ENCODE measurements at places on chromosomes 3 and 15.

- peak; percentile 46 for DNase-seq
These were observed 1.8 kb downstream of the BCL6 start for GRCh38 chr3:187743195-187744141.

GRCh38 chr15:90401495-90401894 lies 13.5 kb downstream of the IQGAP1 start:
- DNase-seq = no peak

- no peak for DNase-seq
These were observed 143.5 kb upstream of the TGFBR2 start for GRCh38 chr3:30462721-30463470.

DNA sequence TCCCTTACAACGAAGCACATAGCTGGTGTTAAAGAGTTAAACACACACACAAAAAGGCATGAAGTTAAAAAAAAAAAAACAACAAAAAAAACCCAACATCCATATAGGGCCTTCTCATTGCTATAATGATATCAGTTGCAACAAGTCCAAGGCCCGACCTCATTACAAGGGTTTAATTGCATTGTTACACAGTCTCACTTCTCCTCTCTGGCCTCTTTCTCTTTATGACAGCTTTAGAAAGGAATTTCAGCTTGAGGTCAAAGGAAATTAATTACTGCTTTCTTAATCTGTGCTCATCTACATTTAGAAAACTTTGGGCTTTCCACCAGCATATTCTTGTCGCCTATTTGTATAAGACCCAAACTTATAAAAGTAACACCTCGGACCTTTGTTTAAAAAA lies 342.1 kb downstream of the NR2F2 start:
- no peak for DNase-seq

DNA sequence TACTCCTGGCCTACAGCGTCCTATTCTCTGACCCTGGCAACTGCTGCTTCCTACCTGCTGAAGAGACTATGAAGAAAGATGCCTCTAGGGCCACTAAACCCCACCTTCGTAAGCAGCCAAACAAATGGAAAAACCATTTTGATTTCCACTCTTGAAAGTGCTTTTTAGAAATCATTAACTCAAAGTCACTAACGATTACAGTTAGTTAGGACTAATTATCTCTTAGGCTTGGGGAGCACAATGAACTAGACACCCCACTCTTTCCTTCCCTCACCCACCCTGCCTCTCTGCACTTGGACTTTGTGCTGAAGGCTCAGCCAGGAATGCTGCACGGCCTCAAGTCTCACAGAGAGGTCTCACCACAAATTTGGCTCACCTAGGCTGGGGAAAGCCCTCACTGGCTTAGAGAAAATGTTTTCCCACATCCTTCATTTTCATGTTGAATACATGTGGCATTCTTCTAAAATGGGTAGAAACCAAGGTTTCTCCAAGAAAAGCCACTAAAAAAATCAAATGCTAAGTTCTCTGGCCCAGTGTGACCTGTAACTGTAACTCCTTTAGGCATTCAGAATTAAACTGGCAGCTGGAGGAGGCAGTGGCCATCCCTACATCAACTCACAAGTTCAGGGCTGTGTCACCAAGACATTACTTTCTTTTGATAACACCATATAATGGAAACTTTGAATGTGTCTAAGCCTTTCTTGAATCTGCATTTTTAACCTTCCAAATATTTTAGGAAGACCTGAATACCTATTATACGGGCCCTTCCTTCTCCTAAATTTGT lies 47.1 kb downstream of the NPTN start:
- no peak for DNase-seq

DNA sequence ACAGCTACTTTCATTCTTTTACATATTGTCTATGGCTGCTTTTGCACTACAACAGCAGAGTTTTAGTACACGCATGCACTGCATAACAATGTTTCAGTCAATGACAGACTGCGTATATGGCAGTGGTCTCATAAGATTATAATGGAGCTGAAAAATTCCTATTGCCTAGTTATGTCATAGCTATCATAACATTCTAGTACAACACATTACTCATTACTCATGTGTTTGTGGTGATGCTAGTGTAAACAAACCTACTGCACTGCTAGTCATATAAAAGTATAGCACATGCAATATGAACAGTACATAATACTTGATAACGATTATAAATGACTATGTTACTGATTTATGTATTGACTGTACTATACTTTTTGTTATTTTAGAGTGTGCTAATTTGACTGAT lies 47.9 kb downstream of the QTRT2 start:
- no peak for DNase-seq

GRCh38 chr3:189748046-189748445 lies 116.9 kb downstream of the TP63 start:
- no peak for DNase-seq

DNA sequence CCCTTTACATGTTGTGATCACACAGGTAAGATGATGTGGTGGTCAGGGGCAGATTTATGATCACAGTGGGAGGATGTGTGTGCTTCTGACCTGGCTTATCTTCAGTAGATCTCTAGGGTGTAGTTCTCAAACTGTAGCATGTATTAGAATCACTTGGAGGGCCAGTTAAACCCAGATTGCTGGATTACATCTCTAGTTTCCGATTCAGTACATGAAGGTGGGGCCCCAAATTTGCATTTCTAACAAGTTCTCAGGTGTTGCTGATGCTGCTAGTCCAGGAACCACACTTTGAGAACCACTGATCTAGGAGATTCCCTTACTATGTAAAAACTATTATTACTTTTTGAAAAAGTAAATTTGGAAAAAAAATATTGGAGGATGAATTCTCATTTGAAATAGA lies 199.3 kb upstream of the GOLIM4 start:
- no peak for DNase-seq

DNA sequence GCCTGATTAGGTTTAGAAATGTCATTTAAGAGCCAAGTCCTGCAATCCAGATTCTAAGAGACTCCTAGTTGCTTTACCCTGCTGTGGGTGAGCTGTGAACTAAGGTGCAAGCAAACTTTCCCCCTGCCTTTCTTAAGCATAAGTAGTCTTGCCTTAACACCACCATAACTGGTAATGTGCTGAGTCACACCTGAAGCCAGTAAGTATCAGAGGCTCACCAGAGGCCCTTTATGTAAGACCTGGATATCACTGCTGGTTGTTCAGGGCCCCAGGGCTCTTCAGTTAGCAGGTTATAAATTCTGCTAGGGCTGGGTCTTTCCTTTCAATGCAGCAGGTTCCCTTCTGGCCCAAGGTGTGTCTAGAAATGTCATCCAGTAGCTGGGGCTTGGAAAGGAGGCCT lies 509.9 kb downstream of the VGLL3 start:
- peak; percentile 57 for DNase-seq

DNA sequence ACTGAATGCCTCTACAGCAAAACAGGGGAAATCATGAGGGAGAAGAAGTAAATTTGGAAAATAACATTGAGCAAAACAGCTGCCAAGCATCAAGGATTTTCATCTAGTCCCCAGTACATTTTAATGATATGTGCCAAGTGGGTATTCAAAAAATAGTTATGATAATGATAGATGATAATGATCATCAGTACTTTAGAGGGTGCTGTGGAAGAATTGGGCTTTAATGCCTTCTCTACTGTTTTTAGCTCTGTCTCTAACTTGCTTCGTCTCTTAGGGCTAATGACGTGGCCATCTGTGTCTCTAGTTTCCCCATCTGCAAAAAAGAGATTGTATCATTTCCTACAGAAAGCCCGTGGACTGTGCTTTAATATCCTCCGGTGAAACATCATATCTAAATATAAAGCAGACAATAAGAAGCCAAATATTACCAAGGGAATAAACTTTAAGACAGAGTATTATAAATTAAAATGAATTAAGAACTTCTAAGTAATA lies 10.2 kb upstream of the FSIP1 start:
- DNase-seq = no peak

DNA sequence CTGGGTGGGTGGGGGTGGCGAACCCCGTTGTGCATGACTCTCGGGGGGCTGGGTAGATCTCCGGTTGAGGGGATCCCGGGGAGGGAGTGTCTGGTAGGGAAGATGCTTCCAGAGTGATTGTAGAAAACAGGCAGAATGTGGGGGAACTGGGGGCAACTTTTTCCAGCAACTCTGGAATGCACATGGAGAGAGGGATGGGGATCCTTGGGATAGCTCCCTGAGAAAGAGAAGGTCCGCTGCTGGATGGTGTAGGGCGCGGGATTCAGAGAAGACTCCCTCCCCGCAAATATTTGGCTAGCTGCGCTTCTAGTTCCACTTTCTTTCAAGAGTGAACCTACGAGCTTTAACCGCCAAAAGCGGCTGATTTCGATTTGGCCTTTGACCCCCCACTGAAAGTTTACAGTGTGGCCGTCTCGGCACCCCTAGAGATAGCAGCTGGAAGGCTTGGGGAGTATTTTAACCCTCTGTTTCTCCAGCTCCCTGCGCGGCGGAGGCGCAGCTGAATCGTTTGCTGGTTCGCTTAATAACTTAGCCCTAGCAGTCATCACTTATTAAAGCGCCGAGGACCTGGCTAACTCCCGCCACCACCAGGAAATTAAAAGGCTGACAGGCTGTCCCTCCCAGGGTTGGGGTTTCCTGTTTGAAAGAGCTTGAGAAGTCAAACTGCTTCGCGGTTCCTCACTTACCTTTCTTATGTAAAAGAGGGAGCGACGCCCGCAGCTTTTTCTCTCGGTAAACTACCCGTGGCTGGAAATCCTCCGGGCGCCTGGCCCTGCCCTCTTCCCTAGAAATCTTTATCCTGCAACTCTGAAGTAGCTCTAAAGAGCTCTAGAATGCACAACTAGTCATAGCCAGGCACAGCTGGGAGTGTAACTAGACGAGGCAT lies 1.2 kb downstream of the PHLDB2 start:
- peak; percentile 97 for DNase-seq

DNA sequence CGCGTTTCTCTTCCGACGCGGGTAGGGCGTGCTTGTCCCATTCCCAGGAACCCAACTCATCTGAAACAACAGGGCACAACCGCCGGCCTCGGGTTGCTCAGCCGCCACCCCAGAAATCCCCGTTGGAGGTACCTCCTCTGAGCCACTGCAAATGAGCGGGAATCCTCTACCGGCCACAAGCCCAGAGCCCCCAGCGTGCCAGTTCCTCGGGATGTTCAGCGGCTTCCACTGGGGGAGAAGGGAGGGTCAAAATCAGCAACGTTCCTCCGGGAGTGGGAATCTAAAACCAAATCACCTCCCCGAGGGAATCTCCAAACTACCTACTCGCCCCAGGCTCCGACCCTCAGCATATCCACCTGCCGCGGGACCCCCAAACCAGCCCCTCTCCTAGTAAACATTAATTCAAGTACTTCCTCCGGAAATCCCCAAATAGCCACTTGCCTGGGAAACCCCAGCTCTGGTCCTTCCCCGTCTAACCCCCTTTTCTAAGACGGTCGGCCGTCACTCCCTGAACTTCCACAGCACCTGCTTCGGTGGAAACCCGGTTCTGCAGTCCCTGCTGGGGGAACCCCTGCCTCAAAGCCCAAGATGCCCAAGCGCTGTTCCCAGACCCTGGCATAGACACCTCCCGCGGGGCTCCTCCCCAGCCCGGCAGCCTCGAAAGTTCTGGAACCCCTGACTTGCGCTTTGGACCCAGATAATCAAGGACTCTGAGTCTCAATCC lies 887 bp downstream of the OXTR start:
- DNase-seq = no peak

GRCh38 chr3:153596401-153596800 lies 434.4 kb downstream of the RAP2B start:
- DNase-seq = no peak

DNA sequence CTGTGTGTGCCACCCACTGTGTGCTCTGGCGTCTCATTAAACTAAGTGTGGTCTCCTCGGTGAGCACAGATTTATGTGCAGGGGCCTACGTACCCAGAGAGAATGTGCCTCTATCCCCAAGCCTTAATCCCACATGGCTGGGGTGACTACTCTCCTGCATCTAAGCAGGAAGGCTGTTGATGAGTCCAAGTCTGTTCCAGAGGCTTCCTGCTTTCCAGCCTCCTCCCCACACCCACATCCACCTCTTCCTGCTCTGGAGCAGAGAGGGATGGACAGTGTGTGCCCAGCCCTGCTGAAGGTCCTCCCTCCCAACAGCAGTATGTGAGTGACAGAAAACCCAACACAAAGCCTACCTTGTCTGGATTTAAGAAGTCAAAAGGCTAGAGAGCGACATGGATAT lies 38.8 kb upstream of the BCL2L10 start:
- DNase-seq = no peak

DNA sequence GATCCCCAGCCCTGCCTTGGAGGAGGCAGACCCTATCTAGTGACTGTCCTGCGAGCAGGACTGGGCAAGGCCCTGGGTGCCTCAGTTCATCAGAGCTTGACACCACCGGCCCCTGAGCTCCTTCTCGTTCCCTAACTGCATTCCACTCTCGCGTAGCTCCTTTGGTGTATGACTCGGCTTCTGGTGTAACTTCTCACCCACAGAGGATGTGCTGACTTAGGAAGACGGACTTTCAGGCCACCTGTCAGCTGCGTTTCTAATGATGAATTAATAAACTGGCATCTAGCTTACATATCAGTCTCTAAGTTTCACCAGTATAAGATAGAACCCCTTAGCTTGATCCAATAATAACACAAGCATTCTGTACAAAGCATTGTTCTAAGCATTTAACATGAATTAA lies 17.5 kb downstream of the ABCF3 start:
- no peak for DNase-seq

- DNase-seq = no peak
These were observed 266.4 kb upstream of the TBC1D5 start for GRCh38 chr3:18008706-18009368.

DNA sequence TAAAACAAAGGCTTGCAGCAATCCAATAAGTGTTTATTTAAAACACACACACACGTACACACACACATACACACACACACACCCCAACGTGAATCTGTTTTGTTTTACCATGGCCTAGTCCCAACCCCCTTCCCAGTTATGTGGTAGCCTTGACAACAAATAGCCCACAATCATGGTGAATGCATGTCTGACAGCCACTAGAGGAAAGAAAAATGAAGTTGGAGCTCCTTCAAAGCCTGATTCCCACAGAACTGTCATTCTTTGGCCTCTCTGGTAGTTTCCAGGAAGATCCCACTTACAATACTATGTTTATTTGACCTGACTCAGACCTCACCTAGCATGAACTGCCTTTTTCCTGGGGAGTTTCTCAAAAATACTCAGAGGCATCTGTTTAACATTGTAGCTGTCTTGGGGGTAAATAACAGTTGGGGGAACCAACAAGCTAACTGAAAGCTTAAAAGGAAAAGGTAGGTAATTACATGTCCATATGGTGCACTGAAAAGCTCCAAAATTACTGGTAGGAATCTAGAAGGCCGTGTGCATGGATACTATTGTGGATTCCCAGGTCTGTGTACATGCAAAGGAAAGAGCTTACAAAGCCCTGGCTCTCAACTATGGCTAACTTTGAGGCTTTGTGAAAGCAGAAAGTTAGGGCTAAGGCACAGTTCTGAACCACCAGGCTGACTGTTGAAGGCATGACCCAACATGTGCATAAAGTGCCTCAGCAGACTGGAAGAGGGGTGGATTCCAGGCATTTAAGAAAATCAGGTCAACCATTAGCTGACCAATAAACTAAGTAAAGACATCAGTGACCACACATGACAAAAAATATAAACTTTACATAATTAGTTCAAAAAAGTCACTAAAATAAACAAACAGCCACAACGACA lies 65.3 kb downstream of the FAIM start:
- DNase-seq = peak; percentile 52
